ENCODE measurements at places on chromosomes 4 and X.

DNA sequence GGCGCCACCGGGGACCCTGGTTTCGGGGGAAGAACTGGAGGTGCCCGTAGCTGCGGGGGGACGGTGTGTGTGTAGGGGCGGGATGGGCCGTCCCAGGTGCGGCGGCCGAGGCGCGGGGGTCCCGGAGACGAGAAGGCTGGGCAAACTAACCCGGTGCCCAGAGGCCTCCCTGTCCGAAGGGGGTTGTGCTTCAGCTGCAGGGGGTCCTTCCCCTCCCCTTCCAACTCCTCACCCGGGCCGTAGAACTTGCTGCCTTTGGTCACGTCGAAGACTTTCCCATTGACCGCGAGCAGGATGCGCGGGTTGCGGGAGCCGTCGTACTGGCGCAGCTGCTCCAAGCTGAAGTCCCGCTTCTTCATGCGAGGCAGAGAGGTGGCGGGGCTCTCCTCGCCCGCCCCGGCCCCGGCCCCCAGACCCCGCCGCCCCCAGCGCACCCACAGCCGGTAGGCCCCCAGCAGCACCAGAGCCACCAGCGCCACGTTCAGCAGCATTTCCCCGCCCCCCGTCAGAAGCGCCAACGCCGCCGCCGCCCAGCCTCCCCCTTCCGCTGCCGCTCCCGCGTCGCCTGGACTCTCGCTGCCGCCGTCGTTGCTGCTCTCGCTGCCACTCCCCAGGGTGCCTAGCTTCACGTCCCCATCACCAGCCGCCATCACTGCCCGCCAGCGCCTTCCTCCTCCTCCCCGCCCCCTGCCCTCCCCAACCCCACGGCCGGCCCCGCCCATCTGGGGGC lies at the start of gene PGRMC2:
Gene PGRMC2 (minus strand): TSS at position 673 of the 730 bp plus-strand sequence. CDS start 23 bp downstream, at position 650.
- DNase-seq, result no peak

DNA sequence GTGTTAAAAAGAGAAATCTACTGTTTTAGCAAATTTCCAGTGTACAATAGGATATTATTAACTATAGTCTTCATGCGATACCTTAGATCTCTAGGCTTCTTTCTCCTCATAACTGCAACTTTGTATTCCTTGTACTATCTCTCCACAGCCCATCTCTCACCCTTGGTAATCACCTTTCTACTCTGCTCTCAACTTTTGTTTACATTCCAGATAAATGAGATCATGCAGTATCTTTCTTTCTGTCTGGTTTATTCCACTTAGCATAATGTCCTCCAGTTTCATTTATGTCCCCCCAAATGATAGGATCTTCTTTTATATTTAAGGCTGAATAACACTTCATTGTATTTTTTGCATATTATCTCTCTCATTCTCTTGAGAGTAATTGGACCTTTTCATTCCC lies 165.5 kb downstream of the HS3ST1 start:
- DNase-seq, result no peak

DNA sequence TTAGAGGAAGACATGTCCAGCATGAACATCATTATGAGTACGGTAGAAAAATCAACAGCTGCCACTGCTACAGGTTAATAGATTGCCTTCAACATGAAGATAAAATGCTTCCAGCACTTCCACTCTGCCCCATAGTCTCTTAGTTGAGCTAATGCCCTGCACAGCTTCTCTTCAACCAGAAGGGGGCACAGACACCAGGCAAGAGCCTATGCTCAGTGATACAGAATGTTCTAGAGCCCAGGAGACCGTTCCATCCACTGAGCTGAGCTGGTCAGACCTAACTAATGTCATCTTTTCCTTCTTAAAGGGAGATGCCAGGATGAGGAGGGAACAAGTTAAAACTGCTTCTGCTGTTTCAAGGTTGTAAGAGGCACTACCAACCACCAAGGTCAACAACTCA lies 42.2 kb downstream of the SMIM10L2A start:
- no peak for DNase-seq

DNA sequence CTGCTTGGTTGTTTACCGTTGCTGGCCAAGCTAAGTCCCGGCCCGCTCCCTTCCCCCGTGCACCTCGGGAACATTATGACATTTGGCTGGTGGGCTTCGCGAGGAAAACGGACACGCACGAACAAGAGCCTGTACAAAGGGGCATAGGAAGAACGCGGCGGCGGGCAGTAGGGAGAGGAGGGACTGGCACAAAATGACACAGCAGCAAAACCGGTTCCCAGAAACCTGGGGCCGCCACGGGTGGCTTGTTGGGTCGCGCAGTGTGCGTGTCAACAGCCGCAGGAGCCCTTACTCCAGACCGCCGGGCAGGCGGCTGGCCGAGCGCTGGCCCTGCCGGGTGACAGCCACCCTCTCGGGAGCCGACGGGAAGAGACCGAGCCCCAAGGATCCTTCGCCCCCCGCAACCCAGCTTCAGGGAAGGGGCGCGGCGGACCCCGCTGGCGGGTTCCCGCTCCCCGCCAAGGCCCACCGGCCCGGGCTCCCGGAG lies 1.6 kb upstream of the LIN54 start:
- no peak for DNase-seq

Data from AG04449 (cell line).